ENCODE measurements at places on chromosomes 11 and 22. TPM values are rescaled to one million over a fixed set of nuclear protein-coding genes. Genes with fewer than 3 reads are reported as not detected.

DNA sequence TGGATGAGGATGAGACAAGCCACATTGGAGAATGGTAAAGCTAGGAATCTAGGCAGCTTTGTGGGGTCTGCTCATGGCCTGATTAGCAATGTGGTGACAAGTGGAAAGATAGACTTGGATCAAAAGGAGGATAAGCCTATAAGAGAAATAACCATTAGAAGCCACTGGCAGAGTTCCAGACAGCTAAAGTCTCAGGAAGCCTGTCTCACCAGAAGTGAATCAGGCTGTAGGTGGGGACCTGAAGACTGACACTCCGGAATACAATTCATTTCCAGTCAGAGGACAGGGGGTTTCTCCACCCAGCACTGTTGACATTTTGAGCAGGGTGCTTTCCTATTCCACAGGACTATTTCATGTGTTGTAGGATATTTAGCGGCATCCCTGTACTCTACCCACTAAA, 129.7 kb downstream of the ARHGAP42 start:
- no peak for DNase-seq

DNA sequence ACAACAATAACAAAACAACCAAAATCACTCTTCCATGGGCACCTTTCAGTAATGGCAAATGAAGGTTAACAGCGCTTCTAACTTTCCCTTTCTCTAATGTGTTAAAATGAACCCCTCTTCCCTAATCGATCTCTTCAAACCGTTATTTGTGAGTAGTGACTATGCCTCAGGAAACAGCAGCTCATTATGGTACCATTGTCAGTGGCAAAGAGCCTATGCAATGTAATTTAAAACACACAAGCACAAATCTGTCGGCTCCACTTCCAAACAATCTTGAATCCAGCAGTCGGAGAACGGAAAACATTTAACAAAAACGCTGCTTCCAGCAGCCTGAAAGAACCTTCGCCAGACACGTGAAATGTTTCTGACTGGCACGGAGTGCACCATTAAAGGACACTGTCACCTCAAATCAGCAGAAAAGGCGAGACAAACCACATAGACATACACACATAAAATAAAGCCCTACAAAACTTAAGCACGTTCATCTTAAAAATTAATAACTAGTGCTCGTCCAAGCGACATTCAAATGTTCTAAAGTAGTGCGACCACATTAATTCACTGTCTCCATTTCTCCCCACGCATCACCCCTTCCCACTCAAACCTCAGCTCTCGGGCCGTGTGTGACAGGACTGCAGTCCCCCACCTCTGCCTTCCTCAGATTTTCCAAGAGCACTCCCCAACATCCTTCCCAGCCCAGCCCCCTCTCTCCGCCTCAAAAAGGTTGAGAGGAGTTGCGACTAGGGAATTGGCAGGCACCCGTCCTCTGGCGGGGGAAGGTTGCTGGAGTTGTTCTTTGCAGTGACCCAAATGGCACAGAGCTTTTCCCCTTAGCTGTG, 748 bp downstream of the RAB30 start:
- DNase-seq, result peak; percentile 53

GRCh38 chr11:39461066-39461465, 1998.4 kb downstream of the LRRC4C start:
- DNase-seq, result no peak

DNA sequence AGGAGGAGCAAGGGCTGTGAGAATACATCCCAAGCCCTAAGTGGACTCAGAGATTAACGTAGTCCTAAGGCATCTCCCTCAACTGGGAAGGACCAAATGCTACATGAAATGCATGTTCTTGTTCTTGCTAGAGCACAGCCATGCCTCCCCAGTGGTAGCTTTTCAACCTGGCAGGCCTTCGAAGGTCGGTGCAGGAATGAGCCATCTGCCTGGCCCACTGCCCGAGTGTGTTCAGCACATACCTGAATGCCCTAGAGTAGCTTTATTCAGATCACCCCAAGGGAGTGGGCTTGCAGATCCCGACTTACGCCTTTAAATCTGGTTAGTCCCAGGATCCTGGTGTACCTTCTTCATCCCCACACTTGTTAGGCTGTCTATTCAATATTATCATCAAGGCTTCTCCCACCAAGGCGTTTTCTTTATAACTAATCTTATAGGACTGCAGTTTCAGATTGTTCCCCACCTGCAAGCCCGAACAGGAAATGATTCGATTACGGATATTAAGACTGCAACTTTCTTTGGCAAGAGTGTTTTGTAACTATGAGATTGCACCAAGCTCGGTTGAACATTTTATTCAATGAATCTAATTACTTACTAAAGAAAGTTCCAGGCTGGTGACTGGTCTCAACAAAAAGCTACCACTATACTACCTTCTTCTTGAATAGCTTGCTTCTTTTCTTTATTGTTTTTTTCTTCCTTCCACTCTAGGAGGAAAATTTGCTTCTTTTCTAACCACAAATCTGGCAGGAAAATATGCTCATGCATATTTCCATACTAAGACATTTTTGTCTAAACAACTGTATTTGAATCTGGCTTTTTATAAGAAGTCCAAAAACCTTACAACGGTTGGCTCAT, 115.6 kb downstream of the SGSM3 start:
- peak; percentile 53 for DNase-seq

DNA sequence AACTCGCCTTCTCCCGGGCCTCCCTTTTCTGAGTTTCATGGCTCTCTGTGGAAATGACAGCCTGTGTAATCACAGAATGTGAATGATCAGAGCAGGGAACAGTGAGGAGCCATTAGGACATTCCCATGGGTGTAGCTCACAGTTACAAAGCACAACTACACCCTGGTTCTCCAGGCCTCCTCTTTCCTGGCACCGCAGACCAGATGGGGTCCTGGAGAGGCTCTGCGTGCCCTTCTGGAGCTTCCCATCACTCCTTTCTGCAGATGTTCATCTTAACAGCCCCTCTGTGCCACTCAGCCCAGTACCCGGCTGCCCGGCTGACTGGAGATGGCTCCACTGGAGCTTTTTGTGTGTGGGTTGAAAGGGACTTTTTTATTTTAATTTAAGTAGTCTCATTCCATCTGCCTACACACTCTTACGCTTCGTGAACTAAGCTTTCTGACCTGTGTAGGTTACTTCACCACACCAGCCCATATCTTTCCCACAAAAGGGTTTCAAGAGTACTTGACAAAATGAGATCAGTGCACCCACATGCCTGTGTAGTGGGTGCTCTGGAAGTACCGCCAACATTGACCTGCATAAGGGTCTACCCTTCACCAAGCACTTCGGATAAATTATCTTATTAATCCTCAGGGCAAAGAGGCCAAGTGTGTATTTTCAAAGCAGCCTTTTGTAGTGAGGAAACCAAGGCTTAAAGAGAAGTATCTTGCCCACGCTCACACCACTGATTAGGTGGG, 29.8 kb downstream of the SREBF2 start:
- DNase-seq, result peak; percentile 53

P2RX6 gene
- 2.2 TPM for polyA plus RNA-seq

SMTNL1 gene
- polyA plus RNA-seq, result not detected

TEX54 gene
- polyA plus RNA-seq, result not detected

DNA sequence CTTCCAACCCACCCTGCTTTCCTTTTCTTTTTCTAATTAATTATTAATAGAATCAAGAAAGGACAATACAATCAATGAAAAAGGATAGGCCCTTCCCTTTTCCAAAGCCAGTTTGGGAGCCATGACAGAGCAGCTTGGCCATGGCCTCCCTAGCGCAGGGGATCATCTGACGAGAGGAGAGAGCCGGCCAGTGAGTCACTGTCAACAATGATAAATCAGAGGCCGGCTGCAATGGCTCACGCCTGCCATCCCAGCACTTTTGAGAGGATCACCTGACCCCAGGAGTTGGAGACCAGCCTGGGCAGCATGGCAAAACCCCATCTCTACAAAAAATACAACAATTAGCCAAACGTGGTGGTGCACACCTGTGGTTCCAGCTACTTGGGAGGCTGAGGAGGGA, 27.5 kb upstream of the KRTAP5-7 start:
- no peak for DNase-seq

- no peak for DNase-seq
Measured at GRCh38 chr11:2459016-2459725, 14.4 kb downstream of the KCNQ1 start.

GRCh38 chr11:2093575-2094353, 45.4 kb downstream of the IGF2 start:
- DNase-seq, result peak; percentile 93

- DNase-seq, result no peak
Measured at GRCh38 chr22:48234011-48234410, 1471.6 kb downstream of the TBC1D22A start.

GLYATL1 gene
- polyA plus RNA-seq, result 0.22 TPM

SCUBE2 gene
- 1.3 TPM for polyA plus RNA-seq

DNA sequence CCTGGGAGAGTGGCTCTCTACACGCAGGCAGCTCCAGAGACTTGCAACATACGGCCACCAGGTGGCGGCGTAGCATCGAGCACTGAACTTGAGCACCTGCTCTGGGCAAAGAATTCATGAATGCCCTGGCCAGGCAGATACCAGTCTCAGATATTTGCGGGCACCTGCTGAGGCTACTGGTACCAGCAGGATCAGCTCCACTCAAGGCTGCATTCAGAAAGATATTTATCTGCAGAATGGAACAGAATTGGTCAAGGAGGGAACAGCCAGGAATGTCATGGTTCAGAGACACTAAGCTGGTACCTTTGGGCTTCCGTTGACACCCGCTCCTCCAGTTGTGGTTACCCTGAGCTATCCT, 10.8 kb upstream of the CCDC86 start:
- DNase-seq, result peak; percentile 84

DNA sequence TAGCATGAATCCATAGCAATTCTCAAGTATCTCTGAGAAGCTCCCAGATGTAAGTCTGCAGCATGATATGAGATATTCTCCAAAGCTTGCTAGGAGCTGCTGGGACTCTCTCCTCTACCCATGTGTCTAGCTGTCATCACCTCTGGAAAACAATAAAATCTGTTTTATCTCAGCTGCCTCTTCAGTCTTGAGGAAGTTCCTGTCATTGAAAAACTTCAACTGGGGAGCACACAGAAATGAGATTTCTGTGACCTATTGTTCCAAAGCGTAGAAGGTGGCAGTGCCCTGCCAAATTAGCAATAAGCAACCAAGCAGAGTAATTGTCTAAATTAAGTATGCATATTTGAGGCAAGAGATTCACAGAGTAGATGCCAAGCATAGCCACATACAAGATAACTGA, 1380.6 kb upstream of the RAG2 start:
- no peak for DNase-seq

GRCh38 chr22:38927033-38927781, 30.2 kb upstream of the APOBEC3A start:
- DNase-seq, result peak; percentile 74

DNA sequence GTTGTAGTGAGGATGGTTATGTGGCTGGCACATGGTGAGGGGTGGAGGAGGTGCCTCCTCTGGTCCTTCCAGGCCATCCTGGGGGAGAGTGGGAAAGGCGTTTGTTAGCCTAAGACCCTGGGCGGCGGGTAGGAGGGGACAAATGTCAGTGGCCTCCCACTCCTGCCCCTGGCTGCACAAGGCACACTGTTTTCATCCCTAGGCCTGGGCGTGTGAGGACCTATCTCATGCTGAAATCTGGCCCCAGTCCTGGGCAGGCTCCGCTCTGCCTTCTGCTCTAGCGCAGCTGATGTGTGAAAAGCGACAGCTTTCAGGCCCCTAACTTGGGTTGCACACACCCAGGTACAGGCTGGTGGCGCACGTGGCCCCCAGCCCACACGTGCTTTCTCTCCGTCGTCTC, 32.1 kb downstream of the DAGLA start:
- DNase-seq, result no peak

- peak; percentile 86 for DNase-seq
Measured at GRCh38 chr22:24175160-24175808, 6.0 kb upstream of the SUSD2 start.

- no peak for DNase-seq
Measured at GRCh38 chr11:2345050-2345449, 32.1 kb upstream of the CD81 start.

DNA sequence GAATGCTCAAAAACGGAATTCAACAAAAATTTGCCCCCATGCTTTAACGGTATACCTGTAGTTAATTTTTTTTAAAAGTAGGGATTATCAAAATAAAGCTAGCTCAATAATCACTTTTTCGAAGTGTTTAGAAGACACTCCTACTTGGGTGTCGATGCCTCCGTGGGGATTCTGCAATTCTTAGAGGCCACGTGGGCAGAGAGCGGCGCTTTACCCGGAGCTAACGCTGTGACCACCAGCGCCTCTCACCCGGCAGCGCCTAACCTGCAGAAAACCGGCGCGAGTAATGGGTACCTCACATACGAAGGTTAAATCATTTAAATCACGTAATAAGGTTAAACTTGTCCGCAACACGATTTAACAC, 583 bp downstream of the TAF1D start:
- DNase-seq, result peak; percentile 89

DNA sequence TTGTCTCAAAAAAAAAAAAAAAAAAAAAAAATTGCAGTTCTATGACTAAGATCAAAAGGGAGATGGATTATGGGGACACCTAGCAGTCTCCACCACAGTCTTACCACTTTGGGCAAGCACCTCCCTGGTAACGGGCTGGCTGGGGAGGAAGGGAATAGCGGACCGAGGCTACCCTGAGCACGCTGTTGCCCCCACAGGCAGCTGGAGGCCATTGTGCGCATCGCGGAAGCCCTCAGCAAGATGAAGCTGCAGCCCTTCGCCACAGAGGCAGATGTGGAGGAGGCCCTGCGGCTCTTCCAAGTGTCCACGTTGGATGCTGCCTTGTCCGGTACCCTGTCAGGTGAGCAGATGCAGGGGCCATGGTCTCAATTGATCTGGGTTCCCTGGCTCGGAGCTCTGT, 21.2 kb downstream of the MCM5 start:
- no peak for DNase-seq

PRG3 gene
- not detected for polyA plus RNA-seq

- no peak for DNase-seq
Measured at GRCh38 chr11:64624883-64625481, 34.0 kb downstream of the SLC22A12 start.

GRCh38 chr11:16286095-16286494, 70.3 kb downstream of the SOX6 start:
- DNase-seq, result no peak
